ENCODE measurements at places on chromosomes 5 and 9.

DNA sequence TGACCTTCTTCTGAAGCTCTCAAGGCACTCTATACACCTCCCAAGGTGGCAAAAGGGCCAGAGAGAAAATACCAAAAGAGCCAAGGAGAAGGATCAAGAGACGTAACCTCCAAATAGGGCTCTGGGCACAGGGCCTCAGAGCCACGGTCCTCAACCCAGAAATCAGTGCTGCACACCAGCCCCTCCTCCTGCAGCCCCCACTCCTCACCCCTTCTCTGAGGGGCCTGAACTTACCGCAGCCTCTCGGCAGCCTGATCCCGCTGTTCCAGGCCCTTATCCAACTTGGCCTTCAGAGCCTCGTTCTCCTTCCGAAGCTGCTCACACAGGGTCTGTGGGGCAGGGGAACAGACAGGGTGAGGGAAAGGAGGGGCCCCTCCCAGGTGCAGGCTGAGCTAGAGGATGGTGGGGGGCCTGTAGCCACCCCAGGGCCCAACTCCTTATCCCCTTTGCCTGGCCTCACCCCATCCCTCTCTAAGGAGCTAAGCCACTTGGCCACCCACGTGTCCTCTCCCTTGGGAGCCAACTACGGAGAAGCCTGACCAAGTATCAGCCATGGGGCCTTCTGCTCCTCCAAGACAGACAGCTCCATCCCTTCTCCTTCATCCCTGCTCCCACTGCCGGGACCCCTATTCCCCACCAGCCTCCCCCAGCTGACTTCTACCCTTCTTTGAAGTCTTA, 28.8 kb downstream of the TNIP1 start:
- no peak for DNase-seq

GRCh38 chr9:107502464-107502863, 12.9 kb upstream of the KLF4 start:
- DNase-seq: no peak

DNA sequence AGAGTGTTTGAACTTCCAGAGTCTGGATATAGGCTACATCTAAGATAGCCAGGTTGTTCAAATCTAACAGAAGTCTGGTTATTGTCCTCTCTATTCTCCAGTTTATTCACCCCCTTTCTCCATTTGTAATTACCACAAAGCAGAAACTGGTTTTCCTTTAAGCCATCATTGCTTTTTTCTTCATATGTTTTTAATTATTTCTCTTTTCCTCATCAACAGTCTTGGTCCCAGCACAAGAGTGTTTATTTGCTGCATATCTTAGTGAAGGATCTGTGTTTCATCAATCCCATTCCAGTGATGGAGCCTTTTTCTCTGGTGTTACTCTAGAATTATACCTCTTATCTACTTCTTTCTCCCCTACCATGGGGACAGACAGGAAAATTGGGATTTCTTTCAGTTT, 142.2 kb downstream of the CAMK4 start:
- DNase-seq: no peak

- DNase-seq: no peak
Measured at GRCh38 chr5:6510132-6510531, 61.5 kb downstream of the UBE2QL1 start.

DNA sequence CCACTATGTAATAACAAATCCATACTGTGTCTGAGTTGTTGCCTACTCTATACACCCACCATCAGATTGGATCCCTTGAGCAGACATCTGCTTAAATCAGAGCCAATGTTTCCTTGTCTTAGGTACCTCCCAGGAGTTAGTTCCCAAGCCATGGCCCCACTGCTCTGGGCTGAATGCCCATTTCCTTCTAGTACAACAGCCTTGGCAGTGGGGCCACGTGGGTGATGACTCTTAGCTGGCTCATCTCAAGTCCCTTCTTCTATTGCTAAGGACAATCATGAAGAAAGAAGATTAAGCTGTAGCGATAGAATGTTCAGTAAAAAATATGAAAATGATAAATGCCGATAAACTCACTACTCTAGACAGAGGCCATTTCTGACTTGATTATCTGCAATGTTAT, 16.6 kb downstream of the PTGR1 start:
- DNase-seq: peak; percentile 75

DNA sequence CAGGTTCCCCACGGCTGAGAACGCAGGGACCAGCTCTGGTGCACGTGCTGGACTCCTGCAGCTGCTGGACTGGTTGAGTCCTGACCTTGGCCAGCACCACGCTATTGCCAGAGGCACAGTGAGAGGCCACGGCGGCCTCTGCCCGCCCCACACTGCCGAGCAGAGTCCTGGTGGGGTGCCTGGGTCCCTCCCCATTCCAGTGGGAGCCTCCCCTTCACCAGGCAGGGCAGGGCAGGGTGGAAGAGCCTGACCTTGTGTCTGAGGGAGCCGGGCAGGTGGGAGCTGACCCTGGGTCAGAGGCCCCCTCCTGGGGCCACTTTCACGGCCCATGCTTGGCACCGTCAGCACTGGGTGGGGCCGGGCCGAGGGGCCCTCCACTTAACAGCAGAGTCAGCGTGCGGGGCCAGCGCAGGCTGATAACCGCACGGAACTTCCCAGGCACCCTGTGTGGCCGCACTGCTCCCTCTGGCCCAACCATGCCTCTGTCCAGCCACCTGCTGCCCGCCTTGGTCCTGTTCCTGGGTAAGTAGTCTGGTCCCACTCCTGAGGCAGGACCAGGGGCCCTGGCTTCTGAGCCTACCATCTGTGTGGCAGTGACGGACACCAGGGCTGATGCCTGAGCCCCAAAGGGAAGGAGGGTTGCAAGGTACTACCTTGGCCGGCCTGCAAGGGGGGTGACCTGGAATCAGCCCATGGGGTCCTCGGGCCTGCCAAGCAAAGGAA, at the start of gene MAMDC4:
Gene MAMDC4 (plus strand): TSS at position 406 of the 723 bp plus-strand sequence. CDS start 71 bp downstream, at position 477.
- DNase-seq: no peak

- no peak for DNase-seq
Measured at GRCh38 chr9:89358985-89359384, 40.7 kb downstream of the SECISBP2 start.

Data from RKO (cell line).